ENCODE measurements at places on chromosomes 3 and 15.

GRCh38 chr15:36468746-36469145 lies 110.7 kb upstream of the CDIN1 start:
- DNase-seq, result no peak

GRCh38 chr3:101676765-101677435 lies at the start of gene ZBTB11:
Gene ZBTB11 (minus strand): TSS chr3:101677132. CDS start chr3:101676914, 218 bp downstream.
- DNase-seq, result no peak

DNA sequence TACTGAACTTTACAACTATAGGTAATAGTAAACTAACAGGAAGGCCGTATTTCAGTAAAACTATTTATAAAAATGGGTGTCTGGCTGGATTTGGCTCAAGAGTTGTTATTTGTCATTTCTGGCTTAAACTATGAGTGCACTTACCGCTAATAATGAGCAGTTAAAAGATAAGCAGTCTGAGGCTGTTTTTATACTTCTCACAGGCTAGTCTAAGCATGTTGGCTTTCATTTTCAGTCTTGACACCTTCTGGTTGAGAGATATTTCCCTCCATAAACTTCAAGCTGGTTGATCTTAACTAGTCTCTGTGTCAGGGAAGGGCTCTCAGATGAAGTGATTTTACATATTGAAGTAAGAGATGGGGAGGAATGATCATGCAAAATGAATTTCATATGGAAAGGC lies 96.1 kb downstream of the RSRC1 start:
- DNase-seq, result no peak

DNA sequence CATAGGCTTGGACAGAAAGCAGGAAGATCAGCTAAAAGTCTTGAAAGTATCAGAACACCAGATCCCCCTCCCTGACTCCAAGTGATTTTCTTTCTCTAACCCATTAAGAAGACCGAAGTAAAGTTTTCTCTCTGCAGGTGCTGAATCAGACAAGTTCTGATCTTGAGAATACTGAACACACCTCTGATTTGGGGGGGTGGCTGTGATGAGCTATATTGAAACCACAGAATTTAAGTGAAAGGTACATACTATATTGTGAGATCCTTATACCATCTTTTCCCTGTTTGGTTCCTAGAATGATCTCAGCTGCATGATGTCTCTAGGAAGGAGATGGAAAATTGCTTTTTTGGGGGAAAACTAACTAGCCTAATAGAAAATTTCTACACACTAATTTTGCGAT lies 196.0 kb downstream of the DIPK2A start:
- no peak for DNase-seq

- DNase-seq, result no peak
Observed at GRCh38 chr3:139832998-139833397, 102.0 kb upstream of the CLSTN2 start.

DNA sequence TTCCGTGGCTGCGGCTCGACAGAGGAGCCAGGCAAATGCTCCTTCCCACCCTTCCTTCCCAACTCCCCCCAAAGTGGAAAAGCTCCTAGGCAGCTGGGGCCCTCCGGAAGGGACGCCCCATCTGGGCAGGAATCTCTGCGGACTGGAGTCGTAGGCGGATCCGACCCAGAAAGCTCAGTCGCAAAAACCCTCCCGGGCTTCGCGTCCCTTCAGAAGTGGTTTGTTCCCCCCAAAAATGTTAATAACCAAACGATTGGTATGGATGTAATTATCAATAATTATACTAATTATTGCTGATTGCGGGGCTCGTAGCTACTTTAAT lies 3.8 kb downstream of the RNU6-1 start:
- DNase-seq, result no peak

- no peak for DNase-seq
Observed at GRCh38 chr3:45959201-45959600, 15.9 kb downstream of the CXCR6 start.

- no peak for DNase-seq
Observed at GRCh38 chr3:25073423-25073822, 354.6 kb upstream of the RARB start.

- DNase-seq, result no peak
Observed at GRCh38 chr3:165994293-165994692, 157.1 kb upstream of the BCHE start.

DNA sequence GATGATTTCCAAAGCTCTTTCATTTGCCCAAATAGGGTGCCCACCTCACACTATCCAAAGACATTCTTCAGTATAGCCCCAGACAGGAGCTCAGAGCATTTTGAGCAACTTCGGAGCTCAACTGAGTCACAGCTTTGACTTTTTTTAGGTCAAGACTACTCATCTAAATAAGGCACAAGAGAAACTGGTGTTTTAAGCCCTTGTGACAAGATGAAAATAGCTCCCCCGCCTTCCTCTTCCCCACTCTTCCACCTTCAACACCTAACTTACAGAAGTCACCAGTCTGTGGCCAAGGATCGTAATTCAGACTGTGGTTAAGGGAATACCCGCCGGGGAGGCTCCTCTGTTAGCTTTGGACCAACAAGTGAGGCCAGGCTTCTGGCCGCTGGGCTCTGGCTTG lies 60.4 kb upstream of the CA12 start:
- DNase-seq, result no peak

DNA sequence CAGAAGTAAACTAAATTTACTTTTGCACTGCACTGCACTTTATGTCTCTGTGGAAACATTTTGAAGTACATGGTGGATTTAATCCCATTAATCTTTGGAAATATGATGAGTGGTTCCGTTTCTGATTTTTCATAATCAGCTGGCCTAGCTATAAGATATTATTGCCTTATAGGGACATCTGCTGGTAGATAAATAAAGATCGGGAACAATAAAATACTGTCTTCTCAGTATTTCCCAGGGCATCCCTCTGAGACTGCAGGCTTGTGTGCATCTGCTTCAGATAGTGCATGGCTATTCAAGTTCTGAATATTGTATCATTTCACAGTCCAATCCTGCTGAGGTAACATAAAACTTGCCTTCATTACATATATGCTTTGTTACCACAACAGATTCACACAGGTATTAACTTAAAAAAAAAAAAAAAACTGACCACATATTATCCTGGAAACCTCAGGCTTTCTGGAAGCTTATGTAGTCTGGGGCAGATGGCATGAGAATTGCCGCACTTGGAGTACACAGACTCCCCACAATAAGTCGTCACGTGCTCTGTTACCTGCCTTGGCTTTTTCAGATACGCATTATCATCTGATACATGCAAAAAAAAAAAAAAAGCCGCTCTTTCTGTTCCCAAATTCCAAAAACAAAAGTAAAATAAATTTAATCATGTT lies 330.8 kb upstream of the AGTR1 start:
- DNase-seq, result no peak

- DNase-seq, result no peak
Observed at GRCh38 chr15:94683902-94684301, 452.5 kb downstream of the MCTP2 start.

GRCh38 chr3:14497321-14497720 lies 42.8 kb downstream of the GRIP2 start:
- DNase-seq, result no peak
